Activated naive CD4-positive, alpha-beta T cell treated with anti-CD3 and anti-CD28 coated beads, Interleukin-2, amount 50 U/mL, for 16 hours (primary cell): ENCODE measurements at places on chromosomes 4 and X.

GRCh38 chr4:33060674-33061542 lies 2340.7 kb downstream of the PCDH7 start:
- DNase-seq, result no peak

- no peak for DNase-seq
These were observed 103.2 kb upstream of the PDE5A start for GRCh38 chr4:119731778-119732177.

DNA sequence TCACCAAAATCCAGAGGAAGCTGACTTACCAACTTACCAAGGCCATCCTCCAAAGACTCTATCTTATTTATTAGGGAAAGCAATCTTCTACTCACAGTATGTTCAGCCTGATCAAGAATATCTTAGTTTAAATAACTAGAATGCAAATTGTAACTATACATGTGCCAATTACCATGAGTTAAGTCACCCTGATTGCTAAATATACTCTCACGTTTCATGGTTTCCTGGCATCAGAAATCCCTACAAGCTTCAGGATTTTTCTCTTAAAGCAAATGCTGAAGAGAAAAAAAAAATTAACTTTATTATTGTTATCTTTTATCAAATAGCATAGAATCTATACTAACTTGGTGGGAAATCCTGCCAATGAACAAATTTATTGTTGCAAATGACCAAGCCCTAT lies 63.0 kb upstream of the MXD4 start:
- DNase-seq, result no peak

- no peak for DNase-seq
These were observed 208.7 kb upstream of the KLF3 start for GRCh38 chr4:38455092-38455862.
